ENCODE measurements at places on chromosomes 6 and 20. TPM values are rescaled to one million over a fixed set of nuclear protein-coding genes. Genes with fewer than 3 reads are reported as not detected.

Gene NKX2-2
- polyA plus RNA-seq, result not detected

Gene TMC2
- polyA plus RNA-seq, result 0.11 TPM

Gene C4A
- 8.6 TPM for polyA plus RNA-seq

Gene GHRH
- polyA plus RNA-seq, result not detected

Gene PHACTR3
- polyA plus RNA-seq, result 2.4 TPM

Gene TP53TG5
- polyA plus RNA-seq, result 0.69 TPM

Gene EBF4
- polyA plus RNA-seq, result 28.0 TPM

Gene STXBP5
- 17.2 TPM for polyA plus RNA-seq

Gene APMAP
- 108 TPM for polyA plus RNA-seq

Gene MOG
- not detected for polyA plus RNA-seq

Gene OR2J1
- polyA plus RNA-seq, result not detected

Gene ZBTB46
- polyA plus RNA-seq, result 21.4 TPM

Gene EPHA7
- polyA plus RNA-seq, result 44.0 TPM

Gene HLA-DRB5
- 8.3 TPM for polyA plus RNA-seq

Gene NMBR
- 0.29 TPM for polyA plus RNA-seq

DNA sequence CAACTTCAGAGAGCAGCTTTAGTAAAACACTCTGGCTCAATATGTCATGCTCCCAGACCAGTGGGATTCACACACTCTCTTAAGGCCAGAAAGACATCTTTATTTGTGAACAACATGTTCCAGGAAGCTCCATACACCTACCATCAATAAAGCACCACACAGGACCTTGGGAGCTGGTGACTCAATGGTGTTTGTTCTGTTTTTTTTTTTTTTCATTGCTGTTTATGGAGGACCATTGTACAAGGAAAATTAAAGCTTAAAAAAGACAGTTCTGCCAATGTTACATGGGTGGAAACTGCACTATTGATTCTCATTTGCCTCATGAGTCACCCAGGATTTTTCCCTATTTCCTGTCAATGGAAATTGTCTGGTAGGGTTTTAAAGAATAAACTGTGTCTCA is 36.3 kb upstream of the TENT5A start:
- DNase-seq, result no peak

GRCh38 chr6:4543596-4543995 is 232.6 kb upstream of the CDYL start:
- no peak for DNase-seq

- DNase-seq, result no peak
Measured at GRCh38 chr20:1629321-1629720, 9.5 kb upstream of the SIRPB1 start.

- peak; percentile 47 for DNase-seq
Measured at GRCh38 chr20:35883778-35884540, 70.3 kb downstream of the SCAND1 start.

- no peak for DNase-seq
Measured at GRCh38 chr6:78093906-78094305, 441.1 kb downstream of the MEI4 start.

DNA sequence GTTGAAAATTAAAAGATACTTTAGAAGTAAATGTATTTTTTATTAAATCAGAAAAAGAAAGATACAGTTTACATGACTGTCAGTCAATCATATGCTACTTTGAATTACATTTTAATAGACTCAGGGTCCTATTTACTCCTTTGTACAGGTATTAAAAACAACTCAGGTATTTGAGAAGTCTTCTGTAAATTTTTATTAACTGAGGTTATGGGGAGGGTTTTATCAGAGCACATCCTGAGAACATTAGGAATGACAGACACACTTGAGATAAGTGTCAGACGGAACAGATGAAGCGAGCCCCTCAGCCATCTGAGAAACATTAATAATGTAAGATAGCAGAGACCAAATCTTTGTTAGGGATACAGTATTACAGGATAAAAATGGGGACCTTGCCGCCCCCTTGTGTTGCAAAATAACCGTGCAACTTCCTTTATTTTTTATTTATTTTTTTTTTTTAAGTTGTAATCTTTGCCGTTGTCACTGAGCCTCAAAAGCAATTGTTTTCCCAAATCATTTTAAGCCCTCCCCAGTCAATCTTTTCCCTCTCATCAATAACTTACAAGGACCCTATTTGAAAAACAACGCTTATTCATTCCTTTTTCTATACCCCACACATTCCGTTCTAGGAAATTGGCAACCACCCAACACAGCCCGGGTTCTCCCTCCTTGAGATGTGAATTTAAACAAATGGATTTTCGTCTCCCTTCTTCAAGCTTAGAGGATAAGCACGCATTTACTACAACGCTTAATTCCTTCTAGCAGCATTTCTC is 126.7 kb downstream of the BCAS1 start:
- DNase-seq, result no peak

DNA sequence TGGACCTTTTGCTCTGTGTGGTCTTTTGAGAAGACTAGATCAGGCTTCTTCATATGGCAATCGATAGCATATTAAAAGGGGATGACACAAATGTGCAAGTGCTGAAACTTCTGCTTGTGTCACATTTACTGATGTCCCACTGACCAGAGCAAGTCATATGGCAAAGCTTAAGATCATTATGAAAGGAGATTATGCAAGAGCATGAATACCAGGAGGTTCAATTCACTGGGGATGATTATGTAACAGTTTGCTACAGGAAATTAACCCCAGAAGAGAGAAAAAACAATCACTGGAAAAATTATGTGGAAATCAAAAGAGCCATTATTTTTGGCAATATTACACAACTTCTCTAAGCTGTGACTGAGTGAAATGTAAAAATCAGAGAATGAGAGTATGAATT is 13.7 kb upstream of the PRDM13 start:
- no peak for DNase-seq

DNA sequence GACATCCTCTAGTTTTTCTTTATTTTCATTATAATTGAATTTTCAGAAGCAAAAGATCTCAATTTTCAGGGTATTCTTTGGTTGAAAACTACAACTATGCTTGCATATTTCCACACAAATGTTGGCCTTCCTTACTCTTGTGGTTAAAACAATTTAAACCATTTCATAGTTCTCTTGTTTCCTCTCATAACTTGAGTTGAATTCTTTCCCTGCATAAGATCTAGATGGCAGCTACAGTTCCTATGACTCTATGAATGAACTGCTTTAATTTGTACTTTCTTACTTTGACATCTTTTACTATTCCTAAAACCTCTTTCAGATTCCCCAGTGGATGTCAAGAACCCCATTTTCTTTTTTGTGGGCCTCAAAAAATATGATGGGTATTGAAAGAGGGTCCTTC is 564.5 kb downstream of the NKAIN2 start:
- DNase-seq, result no peak

DNA sequence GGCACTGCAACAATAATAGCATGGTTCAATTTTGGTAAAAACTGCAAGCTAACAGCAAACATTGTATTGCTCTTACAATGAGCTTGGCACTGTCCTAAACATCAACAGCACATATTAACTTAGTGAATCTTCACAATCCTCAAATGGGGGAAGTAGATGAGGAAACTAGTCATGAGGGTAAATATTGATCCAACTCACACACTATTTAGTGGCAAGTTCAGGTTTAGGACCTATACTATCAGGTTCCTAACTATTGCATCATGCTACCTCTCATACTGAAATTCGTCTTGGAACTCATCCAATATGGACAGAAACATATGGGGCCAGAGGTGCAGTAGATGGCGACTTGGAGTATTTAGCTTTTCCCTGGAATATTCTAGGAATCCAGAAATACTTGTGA is 34.2 kb downstream of the FKBP1C start:
- no peak for DNase-seq

- DNase-seq, result no peak
Measured at GRCh38 chr20:3970016-3970415, 45.3 kb downstream of the RNF24 start.

DNA sequence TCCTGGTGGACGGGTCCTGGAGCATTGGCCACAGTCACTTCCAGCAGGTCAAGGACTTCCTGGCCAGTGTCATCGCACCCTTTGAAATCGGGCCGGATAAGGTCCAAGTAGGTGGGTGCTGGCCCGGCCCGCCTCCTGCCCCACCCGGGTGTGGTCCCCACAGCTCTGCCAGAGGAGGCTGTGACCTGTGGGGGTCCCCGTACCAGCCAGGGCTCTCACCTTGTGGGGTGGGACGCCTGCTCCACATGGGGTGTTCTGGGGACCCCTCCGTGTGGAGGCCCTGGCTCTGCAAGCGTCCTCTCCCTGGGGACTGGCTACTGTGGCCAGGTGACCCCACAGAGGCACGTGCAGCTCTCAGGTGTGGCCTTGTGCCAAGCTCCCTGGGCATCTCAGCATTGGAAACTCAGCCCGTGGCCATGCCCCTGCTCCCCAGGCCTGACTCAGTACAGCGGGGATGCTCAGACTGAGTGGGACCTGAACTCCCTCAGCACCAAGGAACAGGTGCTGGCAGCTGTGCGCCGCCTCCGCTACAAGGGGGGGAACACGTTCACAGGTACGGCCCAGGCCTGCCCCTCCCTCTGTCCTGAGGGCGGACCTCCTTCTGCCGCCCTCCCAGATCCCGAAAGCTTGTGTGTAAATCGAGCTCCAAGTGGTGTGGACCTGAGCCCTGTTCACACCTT is 14.7 kb downstream of the COL20A1 start:
- no peak for DNase-seq

GRCh38 chr6:25122001-25122400 is 157.2 kb upstream of the CARMIL1 start:
- DNase-seq, result no peak

GRCh38 chr6:53593001-53593488 is 48.1 kb upstream of the GCLC start:
- DNase-seq, result no peak

DNA sequence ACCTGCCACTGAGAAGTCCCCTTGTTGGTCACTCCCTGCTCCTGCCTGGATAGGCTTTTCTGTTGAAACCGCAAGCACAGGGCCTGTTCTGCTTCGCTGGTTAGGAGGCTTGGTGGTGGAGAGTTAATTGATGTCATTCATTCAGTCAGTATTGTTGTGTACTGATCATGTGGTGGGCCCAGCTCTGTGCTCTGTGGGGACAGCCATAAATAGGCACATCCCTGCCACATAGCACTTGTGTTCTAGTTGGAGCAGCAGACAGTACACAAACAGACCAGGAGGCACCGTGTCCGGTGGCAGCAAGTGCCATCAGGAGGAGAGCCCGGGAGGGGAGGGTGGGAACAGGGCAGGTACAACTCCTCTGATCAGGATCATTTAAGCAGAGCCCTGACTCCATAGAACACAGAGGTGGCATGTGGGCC is 155.2 kb upstream of the INSM1 start:
- DNase-seq, result no peak

DNA sequence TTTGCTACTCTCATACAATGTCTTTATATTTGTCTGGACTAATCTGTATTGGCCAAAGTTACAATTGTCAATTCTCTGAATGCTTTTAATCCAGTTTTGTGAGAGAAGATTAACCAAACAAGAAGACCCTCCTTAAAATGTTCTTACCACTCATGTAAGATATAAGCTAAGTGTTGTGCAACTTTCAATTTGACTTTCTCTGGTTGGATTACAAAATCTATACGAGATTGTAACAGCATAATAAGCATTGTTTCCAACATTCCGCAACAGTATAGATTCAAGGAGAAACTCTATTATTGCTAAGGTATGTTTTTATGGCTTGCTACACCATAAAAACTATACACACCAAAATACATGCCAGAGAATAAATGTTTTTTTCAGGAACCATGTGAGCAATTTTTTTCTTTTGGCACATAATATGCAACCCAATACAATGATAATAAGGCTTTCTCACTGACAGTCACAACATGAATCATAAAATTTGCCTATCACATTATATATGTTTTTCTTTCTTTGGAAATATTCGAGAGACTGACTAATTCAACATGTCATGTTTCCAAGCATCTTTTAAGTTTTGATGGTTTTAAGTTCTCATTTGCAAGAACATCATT is 12.2 kb upstream of the TRPC4AP start:
- no peak for DNase-seq

DNA sequence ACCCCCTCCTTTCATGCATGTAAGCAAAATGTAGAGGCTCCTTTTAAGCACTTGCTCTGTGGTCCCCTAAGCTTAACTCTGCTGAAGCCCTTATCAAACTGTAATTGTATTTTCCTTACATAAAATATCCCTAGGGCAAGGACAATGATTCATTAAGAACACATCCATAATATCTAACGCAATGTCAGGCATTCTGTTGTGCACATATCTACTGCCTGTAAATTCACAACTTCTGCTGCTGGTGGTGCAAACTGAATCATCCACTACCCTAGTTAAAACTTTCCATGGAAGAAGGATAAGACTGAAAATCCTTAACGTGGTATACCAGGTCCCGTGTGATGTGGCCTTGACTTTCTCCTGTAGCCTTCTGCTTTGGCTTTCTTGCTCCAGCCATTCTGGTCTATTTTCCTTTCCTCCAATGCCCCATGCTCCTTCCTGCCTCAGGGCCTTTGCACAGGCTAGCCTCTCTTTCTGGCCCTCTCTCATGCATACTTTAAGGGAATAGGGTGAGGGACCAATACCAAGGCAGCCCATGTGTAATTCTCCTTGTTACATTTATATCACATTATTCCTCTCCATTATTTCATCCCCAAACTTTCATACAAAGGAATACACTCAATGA is 113.6 kb upstream of the ZFP64 start:
- DNase-seq, result no peak

DNA sequence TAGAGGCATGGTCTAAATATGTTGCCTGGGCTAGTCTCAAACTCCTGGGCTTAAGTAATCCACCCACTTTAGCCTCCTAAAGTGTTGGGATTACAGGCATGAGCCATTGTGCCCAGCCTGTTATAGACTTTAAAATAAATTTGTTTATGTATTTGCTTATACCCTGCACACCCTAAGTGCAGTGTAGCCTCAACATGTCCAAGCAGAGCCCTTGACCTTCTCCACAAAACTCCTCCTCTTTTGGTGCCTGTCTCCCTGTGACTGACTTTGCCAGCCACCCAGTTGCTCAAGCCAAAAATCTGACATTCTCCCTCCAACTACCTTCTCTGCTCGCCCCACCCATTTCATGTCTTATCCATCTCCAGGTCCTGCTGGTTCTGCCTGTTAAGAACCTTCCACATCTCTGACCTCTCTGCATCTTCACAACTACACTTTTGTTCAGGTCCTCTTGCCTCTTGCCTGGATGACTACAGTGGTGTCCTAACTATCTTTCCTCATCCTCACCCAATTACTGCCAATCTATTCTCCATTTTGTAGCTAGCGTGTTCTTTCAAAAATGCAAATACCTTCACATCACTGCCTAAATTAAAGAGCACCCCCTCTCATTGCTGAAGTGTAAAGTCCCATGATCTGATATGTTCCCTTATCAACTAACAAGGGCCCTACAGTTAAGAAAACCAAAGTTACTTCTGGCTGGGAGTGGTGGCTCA is 11.2 kb upstream of the KIFC1 start:
- DNase-seq, result no peak

- no peak for DNase-seq
Measured at GRCh38 chr6:36805917-36806316, 33.3 kb downstream of the CPNE5 start.

DNA sequence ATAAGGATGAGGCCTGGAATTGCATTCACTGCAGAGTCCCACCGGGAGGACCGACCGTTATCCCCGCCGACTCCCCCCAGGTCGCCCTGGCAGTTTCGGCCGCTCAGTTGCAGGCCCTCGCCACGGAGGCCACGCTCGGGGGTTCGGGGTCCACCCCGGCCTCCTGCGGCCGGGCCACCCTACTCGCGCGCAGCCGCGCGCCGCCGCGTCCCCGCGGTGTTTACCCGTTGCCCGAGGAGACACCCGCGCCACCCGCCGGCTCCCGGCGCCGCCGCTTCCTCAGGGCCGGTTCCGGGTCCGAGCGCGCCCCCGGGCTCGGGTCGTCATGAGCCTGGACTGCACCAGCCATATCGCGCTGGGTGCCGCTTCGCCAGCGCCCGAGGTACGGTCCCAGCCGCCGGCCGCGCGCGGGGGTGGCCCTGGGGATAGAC is at the start of gene CCDC170:
CCDC170 (plus strand) TSS at position 214 of the 431 bp plus-strand sequence; CDS start at position 326, 112 bp downstream.
- peak; percentile 44 for DNase-seq

- DNase-seq, result no peak
Measured at GRCh38 chr6:15444881-15445280, 199.0 kb downstream of the JARID2 start.
